ENCODE measurements at places on chromosomes 12 and 14. TPM values are rescaled to one million over a fixed set of nuclear protein-coding genes. Genes with fewer than 3 reads are reported as not detected.
A peak's percentile ranks its signal among the peaks of the same experiment; 100 is the strongest.

Gene OTX2
- not detected for total RNA-seq

- no peaks in the 10 kb centered on the region for H3K4me1 ChIP-seq
- H3K27ac ChIP-seq = no peak overlapping the region
- H3K27me3 ChIP-seq = no peaks in the 10 kb centered on the region
- no peak overlapping the region for H3K4me3 ChIP-seq
These were observed 36.3 kb upstream of the NTF3 start for GRCh38 chr12:5395443-5396271.

DNA sequence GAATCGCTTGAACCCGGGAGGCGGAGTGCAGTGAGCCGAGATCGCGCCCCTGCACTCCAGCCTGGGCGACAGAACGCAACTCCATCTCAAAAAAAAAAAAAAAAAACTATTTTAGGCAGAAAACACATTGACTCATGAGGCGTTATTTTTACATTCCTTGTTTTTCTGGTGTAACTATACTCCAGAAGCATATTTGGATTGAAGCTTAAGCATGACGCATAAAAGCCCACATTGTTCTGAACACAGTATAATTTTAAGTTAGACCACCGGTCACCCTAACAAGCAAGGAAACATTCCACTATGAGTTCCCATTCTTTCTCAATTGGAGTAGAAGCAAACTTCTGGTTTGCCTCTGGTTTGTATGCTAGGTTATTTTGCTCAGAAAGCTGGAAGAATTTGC, 173.0 kb downstream of the MYRFL start:
- H3K27ac ChIP-seq = no peak overlapping the region
- DNase-seq = no peak
- no peaks in the 10 kb centered on the region for H3K36me3 ChIP-seq
- no peaks in the 10 kb centered on the region for H3K27me3 ChIP-seq

Gene IL26
- total RNA-seq = not detected

GRCh38 chr12:53596920-53597363, 29.2 kb downstream of the ATF7 start:
- no peak overlapping the region for H3K4me3 ChIP-seq
- no peak overlapping the region for H3K27ac ChIP-seq
- H3K27me3 ChIP-seq = no peaks in the 10 kb centered on the region
- no peak for DNase-seq
- H3K36me3 ChIP-seq = no peaks in the 10 kb centered on the region
- peaks cover 6% of the 10 kb centered on the region for H3K4me1 ChIP-seq

GRCh38 chr12:95721320-95721719, 69.2 kb downstream of the NTN4 start:
- DNase-seq = no peak
- no peaks in the 10 kb centered on the region for H3K36me3 ChIP-seq
- H3K4me1 ChIP-seq = peaks cover 69% of the 10 kb centered on the region
- H3K27ac ChIP-seq = no peak overlapping the region

DNA sequence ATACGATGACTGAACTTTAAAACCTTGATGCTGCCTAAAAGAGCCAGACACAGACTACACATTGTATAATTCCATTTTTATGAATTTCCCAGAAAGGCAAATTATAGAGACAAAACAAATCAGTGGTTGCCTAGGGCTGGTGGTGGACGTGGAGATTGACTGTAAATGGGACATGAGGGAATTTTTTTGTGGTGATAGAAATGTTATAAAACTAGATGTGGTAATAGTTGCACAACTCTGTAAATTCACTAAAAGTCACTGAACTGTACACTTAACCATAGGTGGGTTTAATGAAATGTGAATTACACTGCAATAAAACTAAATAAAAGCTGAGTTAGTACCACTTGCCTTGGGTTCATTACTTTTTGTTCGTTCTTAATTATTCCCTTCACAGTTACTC, 72.1 kb downstream of the PLEKHA5 start:
- H3K27me3 ChIP-seq = no peaks in the 10 kb centered on the region
- H3K36me3 ChIP-seq = no peaks in the 10 kb centered on the region
- H3K4me1 ChIP-seq = no peaks in the 10 kb centered on the region

- peak; percentile 13 for DNase-seq
- H3K4me3 ChIP-seq = no peak overlapping the region
- H3K27ac ChIP-seq = no peak overlapping the region
- H3K4me1 ChIP-seq = peaks cover 15% of the 10 kb centered on the region
- H3K36me3 ChIP-seq = no peaks in the 10 kb centered on the region
- H3K27me3 ChIP-seq = no peaks in the 10 kb centered on the region
These were observed 4.3 kb downstream of the COQ10A start for GRCh38 chr12:56271031-56271430.

DNA sequence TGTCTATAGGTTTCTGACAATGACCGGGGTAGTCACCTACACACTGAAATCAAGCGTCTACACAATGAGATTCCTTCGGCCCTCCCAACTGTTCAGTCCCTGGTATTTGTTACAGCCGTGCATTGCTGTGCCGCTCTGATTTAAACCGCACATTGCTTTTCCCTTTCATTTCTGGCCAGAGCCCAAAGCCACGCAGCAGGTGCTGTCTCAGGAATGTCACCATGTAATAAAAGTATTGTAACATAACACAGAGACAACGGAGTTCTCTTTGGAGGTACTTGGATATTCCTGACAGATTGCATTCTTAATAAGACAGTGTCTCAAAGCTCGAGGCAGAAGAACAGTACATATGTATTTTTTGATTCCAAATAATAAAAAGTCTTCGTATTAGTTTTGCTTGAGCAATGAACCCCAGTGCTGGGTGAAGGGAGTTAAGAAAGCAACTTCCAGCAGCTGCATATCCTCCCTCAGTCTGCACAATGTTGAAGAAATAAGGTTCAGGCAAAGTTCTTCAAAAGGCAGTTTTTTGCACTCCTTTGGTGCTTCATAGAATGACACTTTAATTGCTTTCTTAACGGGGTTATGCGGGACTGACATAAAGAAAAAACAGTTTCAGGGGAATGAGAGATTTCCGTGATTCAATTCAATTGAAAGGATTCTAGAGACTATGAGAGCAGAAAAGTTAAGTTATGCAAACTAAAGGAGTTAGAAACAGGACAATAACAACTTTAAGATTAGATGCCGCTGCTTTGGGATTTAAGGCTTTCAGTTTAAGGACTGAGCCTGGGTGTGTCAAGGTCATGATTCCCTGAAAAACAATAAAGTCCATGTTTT, 288.7 kb upstream of the FLRT2 start:
- H3K27ac ChIP-seq = no peak overlapping the region
- no peaks in the 10 kb centered on the region for H3K27me3 ChIP-seq
- DNase-seq = peak; percentile 47
- peaks cover 9% of the 10 kb centered on the region for H3K4me1 ChIP-seq

DNA sequence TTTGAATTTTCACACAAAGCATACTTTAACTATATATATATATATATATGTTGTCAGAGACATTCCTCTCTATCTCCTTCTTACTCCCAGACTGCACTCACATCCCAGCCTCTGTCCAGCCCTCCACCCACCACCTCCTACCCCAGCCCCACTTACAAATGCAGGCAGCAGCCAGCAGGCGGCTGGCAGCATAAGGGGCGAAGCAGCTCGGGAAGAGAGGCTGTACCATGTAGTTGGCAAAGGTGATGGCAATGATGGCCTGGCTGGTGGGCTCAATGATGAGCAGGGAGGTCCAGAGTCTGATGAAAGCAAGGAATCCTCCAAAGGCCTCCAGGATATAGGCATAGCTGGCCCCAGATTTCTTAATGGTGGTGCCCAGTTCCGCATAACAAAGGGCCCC, 2.5 kb downstream of the SLC7A7 start:
- H3K36me3 ChIP-seq = no peaks in the 10 kb centered on the region
- no peak for DNase-seq
- H3K27ac ChIP-seq = no peak overlapping the region
- H3K27me3 ChIP-seq = no peaks in the 10 kb centered on the region

Gene C1R
- total RNA-seq = 113 TPM

DNA sequence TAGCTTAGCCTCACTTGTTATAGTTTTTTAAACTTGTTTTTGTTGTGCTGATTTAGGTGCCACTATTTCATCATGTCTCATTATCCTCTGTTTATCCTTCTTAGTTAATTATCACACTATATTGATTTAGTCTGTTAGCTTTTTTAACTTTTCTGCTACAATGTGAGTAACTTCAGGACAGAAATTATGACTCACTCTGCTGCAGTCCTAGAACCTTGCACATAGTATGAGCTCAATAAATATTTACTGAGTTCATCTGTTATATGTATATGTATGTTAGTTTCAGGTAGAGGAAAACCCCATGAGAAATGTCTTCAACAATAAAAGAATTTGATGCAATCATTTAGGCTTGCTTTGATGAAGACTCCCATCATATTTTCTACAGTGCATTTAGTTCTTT, 224.3 kb upstream of the NAV3 start:
- H3K36me3 ChIP-seq = no peaks in the 10 kb centered on the region
- no peaks in the 10 kb centered on the region for H3K4me1 ChIP-seq
- no peak overlapping the region for H3K4me3 ChIP-seq

- no peaks in the 10 kb centered on the region for H3K36me3 ChIP-seq
- no peak for DNase-seq
- H3K27me3 ChIP-seq = no peaks in the 10 kb centered on the region
- no peak overlapping the region for H3K27ac ChIP-seq
These were observed 7.7 kb downstream of the JDP2 start for GRCh38 chr14:75435473-75435872.

Gene ITGB7
- total RNA-seq = 4.9 TPM

Gene MIP
- total RNA-seq = not detected

Gene ASCL1
- total RNA-seq = not detected

GRCh38 chr14:75333606-75334548, 55.2 kb downstream of the FOS start:
- H3K27me3 ChIP-seq = no peaks in the 10 kb centered on the region
- H3K4me3 ChIP-seq = no peak overlapping the region
- DNase-seq = peak; percentile 39
- H3K4me1 ChIP-seq = peaks cover 7% of the 10 kb centered on the region
- H3K36me3 ChIP-seq = no peaks in the 10 kb centered on the region
- no peak overlapping the region for H3K27ac ChIP-seq

Gene HOXC4
- total RNA-seq = not detected

- no peaks in the 10 kb centered on the region for H3K36me3 ChIP-seq
- no peak overlapping the region for H3K27ac ChIP-seq
- no peaks in the 10 kb centered on the region for H3K27me3 ChIP-seq
- DNase-seq = no peak
These were observed 8.3 kb downstream of the OR4K17 start for GRCh38 chr14:20118795-20119194.

- no peaks in the 10 kb centered on the region for H3K4me1 ChIP-seq
- no peak overlapping the region for H3K4me3 ChIP-seq
These were observed 1053.6 kb upstream of the SEL1L start for GRCh38 chr14:82587226-82587625.

GRCh38 chr12:30152705-30153104, 369.0 kb upstream of the TMTC1 start:
- no peaks in the 10 kb centered on the region for H3K4me1 ChIP-seq
- H3K36me3 ChIP-seq = no peaks in the 10 kb centered on the region
- no peak overlapping the region for H3K4me3 ChIP-seq
- no peak for DNase-seq

- no peaks in the 10 kb centered on the region for H3K36me3 ChIP-seq
- no peaks in the 10 kb centered on the region for H3K4me1 ChIP-seq
- H3K27ac ChIP-seq = no peak overlapping the region
- no peaks in the 10 kb centered on the region for H3K27me3 ChIP-seq
- H3K4me3 ChIP-seq = no peak overlapping the region
- DNase-seq = no peak
These were observed 18.8 kb upstream of the RAP1B start for GRCh38 chr12:68591734-68592418.

- H3K36me3 ChIP-seq = no peaks in the 10 kb centered on the region
- DNase-seq = no peak
- H3K4me1 ChIP-seq = no peaks in the 10 kb centered on the region
- no peak overlapping the region for H3K4me3 ChIP-seq
- H3K27ac ChIP-seq = no peak overlapping the region
These were observed 134.5 kb upstream of the C14orf180 start for GRCh38 chr14:104445086-104445485.

DNA sequence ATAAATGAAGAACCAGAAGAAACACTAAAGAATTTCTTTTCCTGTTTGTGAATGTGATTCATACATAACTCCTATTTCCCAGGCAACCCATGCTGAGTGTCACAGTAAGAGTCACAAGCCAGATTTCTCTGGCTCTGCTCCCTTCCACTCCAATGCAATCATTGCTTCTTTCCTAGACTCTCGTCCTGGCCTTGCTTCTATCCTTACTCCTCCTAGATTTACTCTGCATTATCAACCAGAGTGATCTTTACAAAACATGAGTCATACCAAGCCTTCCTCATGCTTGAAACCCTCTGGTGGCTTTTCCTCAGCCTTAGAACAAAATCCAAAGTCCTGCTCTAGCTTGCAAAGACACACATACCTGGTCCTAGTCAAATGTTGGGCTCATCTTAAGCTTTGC, 13.3 kb downstream of the IL22 start:
- peaks cover 5% of the 10 kb centered on the region for H3K4me1 ChIP-seq
- H3K27ac ChIP-seq = no peak overlapping the region
- no peaks in the 10 kb centered on the region for H3K27me3 ChIP-seq
- H3K36me3 ChIP-seq = no peaks in the 10 kb centered on the region
- no peak for DNase-seq

DNA sequence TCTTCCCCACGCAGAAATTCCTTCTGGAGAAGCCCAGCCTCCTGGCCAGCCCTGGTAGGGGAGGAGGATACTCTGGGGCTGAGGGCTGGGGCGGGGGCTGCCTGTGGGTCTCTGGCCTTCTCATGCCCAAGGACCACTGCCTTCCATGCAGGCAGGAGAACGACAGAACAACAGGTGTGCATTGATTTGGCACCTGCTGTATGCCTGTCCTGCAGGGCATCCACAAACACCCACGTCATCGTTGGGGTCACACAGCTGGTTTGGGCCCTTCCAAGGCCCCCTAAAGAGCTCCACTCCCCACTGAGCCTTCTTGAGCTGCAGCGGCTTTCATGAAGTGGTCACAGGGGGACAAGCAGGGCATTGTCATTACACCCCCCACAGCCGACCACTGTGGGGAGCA, 60.4 kb downstream of the PHETA1 start:
- H3K4me3 ChIP-seq = no peak overlapping the region
- H3K27me3 ChIP-seq = no peaks in the 10 kb centered on the region
- no peak for DNase-seq
- H3K27ac ChIP-seq = no peak overlapping the region
- H3K4me1 ChIP-seq = no peaks in the 10 kb centered on the region
- no peaks in the 10 kb centered on the region for H3K36me3 ChIP-seq

Gene GLRX5
- total RNA-seq = 49.1 TPM

DNA sequence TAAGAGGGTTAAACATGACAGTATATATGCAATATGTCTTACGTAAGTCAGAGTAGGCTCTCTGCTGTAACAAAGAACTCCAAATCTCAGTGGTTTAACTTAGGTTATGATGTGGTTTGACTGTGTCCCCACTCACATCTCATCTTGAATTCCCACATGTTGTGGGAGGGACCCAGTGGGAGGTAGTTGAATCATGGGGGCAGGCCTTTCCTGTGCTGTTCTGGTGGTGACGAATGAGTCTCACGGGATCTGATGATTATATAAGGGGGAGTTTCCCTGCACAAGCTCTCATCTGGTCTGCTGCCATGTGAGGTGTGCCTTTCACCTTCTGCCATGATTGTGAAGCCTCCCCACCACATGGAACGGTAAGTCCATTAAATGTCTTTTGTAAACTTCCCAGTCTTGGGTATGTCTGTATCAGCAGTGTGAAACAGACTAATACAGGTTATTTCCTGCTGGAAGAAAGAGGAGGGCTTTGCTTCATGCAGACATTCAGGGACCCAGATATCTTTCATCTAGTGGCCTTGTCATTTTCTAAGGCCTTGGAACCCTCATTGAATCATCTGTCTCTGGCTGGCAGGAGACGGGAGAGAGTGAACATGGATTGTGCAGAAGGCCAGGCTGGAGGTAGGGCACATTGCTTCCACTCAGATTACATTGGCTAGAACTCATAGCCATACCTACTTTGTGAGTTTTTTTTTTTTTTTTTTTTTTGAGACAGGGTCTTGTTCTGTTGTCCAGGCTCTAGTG, 96.1 kb downstream of the CRADD start:
- H3K4me1 ChIP-seq = peaks cover 6% of the 10 kb centered on the region
- no peaks in the 10 kb centered on the region for H3K27me3 ChIP-seq
- no peak overlapping the region for H3K4me3 ChIP-seq
- H3K36me3 ChIP-seq = no peaks in the 10 kb centered on the region

Measured in body of pancreas (tissue), 4 donors.